ENCODE measurements at places on chromosomes 1 and 21.

- DNase-seq, result no peak
Observed at GRCh38 chr1:98203466-98203865, 282.6 kb upstream of the DPYD start.

GRCh38 chr1:98975113-98975512 is 29.5 kb downstream of the PLPPR5 start:
- DNase-seq, result no peak

DNA sequence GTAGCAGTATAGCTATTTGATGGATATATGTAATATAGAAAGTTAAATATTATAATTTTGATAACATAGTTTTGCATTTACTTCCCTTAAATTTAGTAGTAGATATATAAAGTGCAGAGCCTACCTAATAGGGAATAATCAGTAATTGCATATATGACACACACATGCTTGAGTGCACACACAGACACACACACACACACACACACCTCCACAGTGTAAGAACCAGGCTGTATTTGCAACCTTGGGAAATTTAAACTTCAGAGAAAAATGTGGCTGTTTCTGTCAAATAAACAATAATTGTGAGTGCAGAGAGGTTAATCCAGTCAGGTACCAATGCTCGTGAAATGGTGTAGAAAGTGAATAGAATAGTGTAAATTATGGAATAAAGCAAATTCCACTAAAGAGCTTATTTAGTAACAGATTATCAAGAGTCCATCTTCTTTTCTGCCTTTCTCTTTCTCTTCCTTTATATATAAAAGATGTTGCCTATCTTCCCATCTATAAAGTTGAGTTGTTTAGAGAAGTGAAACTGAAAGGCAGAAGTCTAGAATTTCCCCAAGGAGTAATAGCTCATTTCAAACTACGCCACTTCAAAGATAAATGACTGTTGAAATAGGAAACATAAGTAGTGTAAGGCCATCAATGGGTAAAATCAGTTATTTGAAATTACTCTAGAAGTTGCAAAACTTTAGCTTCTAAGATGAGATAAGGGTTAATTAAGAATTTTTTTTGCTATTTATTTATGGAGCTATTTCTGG is 273.7 kb downstream of the SRGAP2C start:
- peak; percentile 92 for DNase-seq

- DNase-seq, result no peak
Observed at GRCh38 chr1:42935971-42936308, 22.7 kb downstream of the SLC2A1 start.

- no peak for DNase-seq
Observed at GRCh38 chr1:21268281-21269239, 21.7 kb downstream of the ECE1 start.

- no peak for DNase-seq
Observed at GRCh38 chr1:228048659-228049298, 33.7 kb upstream of the ARF1 start.

DNA sequence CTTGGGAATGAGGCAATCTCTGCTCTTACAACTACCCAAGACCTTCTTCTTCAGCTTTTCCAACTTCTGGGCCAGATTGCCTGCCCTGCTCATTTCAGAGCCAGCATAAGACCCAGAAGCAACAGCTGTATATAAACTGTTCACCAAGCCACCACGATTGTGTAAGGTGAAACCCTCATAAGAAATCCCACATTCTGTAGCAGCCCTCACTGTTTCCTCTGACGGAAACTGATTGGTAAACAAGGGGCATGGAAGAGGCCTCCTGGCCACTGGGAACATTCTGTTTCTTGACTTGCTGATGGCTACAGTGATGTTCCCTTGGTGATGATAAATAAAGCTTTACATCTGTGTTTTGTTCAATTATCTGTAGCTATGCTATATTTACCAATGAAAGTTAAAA is 39.7 kb upstream of the EXO1 start:
- no peak for DNase-seq

GRCh38 chr1:14113841-14114567 is 414.0 kb downstream of the PRDM2 start:
- DNase-seq, result peak; percentile 61

- no peak for DNase-seq
Observed at GRCh38 chr1:164601399-164602100, 42.6 kb downstream of the PBX1 start.

GRCh38 chr1:59431566-59432294 is 134.8 kb downstream of the FGGY start:
- no peak for DNase-seq

DNA sequence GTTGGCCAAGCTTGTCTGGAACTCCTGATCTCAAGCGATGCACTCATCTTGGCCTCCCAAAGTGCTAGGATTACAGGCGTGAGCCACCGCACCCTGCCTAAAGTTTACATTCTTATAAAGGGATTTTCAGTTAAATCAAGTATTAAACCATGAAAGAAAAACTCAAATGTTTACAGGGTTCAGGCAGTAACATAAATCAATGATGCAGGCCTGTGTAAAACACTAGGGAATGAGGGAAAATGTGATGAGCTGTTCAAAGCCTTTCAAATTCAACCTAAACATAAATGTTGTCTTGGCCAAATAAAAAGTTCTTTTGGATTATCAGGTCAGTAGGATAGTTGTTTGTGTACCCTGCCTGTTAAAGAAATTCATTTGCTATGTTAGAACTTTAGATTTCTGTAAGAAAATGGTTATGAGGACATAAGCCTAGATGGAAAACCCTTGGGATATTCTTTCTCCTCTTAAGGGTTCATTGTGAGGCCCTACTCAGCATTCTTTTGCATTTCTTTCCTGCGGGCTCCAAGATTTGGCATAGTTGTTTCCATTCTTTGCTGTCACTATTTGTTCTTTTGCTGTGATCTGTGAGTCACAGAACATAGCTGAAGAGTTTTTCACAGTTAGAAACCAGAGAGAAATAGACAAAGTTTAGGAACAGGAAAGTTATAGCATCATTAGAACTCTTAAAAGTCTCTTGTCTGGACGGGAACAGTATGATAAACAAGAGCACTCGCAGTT is 8.9 kb upstream of the ZRANB2 start:
- DNase-seq, result no peak

GRCh38 chr1:42966688-42967612 is 8.3 kb upstream of the SLC2A1 start:
- no peak for DNase-seq
